ENCODE measurements at places on chromosomes 16 and 17.
A peak's percentile ranks its signal among the peaks of the same experiment; 100 is the strongest.

DNA sequence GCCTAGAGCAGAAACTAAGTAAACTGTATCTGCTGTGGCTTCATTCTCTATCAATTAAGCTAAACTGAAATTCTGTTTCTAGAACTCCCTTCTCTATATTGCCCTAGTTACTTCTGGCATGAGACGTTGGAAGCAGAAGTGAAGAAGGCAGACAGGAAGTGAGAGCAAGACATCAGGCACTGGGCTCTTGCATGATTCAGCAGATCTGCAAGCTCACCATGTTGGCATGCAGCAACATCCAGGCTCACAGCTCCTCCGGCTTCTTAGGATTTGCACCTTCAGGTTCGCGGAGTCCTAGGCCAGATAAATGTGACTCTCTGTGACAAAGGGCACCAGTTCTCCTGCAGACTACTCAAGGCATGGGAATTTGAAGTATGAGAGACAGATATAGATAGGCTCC, 148.3 kb downstream of the CDH8 start:
- peak; percentile 41 for DNase-seq

- peak; percentile 81 for DNase-seq
Measured at GRCh38 chr16:57000271-57001025, 11.1 kb downstream of the NLRC5 start.

GRCh38 chr16:59635674-59636073, 901.6 kb upstream of the GOT2 start:
- peak; percentile 85 for DNase-seq

GRCh38 chr17:51298508-51299371, 38.4 kb downstream of the UTP18 start:
- DNase-seq = no peak

- no peak for DNase-seq
Measured at GRCh38 chr17:64531955-64532371, 25.2 kb downstream of the CEP95 start.

DNA sequence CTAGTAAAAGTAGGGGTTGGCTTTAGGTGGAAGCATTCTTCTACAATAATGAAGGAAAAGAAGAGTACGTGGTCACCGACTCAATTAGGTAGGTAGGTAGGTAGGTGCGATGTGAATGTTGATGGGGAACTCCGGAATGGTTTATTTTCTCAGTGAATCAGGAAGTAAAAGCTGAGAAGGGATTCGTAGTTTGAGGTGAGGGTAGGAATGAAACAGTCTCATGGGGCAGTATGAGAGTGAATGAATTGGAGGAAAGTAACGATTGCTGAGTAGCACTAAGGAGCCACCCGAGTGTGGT, 13.9 kb downstream of the PER1 start:
- no peak for DNase-seq

DNA sequence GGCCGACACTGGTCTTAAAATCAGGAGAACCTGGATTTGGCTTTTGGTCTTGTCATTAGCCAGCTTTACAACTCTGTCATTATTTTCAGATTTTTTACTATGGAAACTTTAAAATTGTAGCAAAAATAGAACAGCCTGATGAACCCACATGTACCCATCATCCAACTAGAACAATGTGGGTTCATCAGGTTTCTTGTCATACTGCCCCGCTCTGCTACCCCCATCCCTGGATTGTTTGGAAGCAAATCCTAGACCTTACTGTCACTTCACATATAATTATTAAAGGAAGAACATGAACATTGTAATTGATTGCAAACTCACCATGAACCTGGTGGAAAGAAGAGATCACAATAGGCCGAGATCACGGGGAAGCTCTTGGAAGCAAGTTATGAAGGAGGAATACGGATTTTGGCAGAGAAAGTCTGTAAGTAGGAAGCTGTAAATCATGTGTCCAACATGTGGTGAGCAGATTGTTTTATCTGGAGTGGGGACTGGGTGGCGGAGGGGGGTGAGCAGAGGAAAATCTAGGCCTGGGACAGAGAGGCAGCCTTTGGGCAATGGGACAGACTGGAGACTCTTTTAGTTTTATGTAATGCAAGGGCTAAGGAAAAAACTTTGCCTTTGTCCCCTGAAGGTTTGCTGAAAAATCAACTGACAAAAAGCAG, 67.0 kb downstream of the PITPNC1 start:
- DNase-seq = no peak

DNA sequence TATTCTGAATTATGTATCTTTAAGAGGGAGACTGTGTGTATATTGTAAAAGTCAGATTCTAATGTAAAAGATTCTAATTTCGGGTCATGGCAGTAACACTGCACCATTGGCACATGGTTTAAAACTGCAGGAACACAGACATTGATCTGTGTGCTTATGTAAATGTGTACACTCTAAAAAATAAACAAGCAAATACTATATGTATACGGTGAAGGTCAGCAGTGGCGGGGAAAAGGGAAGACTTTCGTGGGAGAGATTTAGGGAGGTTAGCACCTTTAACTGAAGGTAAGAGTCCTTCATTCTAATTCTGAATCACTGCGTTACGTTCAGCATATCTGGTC, 157.8 kb upstream of the FAM20A start:
- no peak for DNase-seq

- no peak for DNase-seq
Measured at GRCh38 chr16:24838554-24839266, 7.1 kb upstream of the SLC5A11 start.

- DNase-seq = no peak
Measured at GRCh38 chr16:88988980-88989811, 12.2 kb upstream of the CBFA2T3 start.

DNA sequence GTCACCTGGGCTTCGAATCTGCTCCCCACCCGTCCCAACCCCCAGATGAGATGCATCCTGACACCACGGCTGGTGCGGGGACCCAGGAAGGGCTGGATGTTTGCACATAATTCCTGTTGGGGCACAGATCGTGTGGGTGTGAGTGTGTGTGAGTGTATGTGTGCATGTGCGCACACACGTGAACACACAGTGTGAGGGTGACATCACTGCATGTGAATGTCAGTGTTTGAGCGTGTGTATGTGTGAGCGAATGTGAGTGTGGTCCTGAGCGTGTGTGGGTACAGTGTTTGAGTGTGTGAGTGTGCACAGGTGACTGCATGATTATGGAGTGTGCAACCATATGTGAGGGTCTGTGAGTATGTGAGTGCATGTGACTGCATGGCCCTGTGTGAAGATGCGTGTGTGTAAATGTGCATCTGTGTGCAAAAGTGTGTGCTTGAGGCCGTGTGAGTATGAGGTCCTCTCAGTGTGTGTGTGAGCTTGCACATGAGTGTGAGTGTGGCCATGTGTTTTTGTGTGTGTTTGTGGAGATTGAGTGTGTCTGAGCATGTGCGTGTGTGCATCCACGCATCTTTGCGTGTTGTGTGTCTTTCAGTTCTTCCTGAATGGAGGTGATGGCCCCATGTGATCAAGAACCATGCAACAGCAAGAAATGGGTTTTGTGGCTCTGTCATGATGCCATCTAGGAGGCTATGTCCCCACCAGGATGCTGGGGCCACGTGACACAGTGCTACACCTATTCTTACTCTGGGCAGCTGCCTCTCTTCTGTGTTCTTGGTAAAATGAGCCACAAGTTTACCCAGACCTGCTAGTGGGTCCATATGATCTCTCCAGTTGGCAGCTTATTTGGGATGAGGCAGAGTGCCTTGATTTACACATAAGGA, 70.5 kb upstream of the GCSH start:
- DNase-seq = no peak

DNA sequence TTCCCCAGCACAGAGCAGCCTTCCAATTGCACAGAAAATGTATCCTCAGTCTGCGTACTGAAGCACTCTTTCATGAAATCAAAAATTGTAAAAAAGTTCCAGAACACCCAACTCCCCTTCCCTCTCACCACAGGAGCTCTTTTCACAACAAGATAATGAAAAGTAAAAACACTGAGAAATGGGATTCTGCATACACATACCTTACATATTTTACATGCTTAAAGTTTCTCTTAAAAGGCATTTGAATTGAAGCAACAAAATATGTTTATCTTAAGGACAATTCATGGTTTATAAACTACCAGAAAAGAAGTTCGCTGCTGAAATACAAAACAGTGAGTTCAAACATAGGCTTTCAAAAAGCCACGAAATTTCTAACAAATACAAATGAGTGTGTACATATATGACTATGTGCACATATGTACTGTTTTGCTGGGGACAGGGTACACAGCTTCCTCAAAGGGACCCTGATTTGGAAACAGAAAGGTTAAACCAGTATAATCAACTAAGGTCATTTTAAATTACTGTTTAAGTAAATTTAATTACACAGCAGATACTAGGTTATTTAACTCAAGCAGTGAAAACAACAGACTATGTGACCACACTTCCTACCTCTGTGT, 33.8 kb downstream of the COG1 start:
- DNase-seq = no peak

- no peak for DNase-seq
Measured at GRCh38 chr17:64694207-64694606, 32.1 kb upstream of the SMURF2 start.

DNA sequence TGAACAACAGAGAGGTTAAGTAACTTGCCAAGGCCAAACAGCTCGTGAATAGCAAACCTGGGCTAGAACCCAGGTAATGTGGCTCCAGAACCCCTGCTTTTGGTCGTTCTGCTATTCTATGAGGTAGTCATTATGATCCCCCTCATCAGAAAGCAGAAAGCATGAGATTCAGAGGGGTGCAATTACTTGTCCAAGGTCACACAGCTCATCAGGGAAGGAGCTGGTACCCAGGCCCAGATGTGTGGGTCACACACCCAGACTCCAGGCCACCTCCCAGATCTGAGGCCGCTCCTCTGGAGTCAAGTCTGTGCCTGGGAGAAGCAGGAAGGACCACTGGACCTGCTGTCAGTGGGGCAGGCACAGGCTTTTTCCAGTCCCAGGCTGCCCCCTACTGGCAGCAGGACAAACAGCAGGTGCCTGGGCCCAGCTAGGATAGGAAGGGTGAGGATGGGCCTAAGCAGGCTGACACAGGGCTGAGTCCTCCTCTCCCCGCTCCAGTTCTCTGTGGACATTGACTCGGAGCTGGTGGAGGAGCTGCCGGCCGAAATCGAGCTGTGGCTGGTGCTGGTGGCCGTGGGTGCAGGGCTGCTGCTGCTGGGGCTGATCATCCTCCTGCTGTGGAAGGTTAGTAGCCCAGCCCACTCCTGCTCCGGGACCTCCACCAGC, 7.8 kb upstream of the PDK2 start:
- no peak for DNase-seq

DNA sequence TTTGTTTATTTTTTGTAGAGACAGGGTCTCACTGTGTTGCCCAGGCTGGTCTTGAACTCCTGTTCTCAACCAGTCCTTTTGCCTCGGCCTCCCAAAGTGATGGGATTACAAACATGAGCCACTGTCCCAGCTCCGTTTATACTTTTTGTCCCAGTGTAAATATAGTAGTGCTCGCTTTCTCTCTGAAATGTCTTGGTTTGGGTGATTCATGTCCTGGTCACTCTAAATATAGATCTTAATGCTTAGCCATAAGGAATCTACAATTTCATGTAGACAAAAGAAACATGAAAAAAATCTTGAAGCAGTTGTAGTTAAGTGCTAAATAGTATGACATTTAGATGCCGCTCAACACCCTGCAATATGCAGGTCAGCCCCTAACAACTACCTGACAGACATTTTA, 126.9 kb downstream of the KATNIP start:
- no peak for DNase-seq

GRCh38 chr17:1608676-1609075, 20.0 kb downstream of the SLC43A2 start:
- no peak for DNase-seq

DNA sequence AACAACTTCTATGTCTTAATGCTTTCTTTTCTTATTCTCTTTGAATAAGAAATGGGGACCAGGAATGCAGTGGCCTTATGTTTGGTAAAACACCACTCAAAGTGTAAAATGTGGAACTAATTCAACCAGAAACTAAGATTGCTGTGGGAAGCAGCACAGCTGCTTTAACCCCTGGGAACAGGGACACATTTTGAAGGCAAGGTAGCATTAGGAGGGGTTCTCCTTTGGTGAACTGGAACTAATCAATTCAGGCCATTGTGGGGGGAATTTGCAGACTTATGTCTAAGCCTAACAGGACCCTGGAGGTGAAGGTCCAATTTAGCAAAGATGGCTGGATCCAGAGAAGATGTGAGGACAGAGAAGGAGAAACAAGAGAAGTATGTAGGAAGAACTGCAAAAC, 256.1 kb downstream of the ZFHX3 start:
- no peak for DNase-seq

DNA sequence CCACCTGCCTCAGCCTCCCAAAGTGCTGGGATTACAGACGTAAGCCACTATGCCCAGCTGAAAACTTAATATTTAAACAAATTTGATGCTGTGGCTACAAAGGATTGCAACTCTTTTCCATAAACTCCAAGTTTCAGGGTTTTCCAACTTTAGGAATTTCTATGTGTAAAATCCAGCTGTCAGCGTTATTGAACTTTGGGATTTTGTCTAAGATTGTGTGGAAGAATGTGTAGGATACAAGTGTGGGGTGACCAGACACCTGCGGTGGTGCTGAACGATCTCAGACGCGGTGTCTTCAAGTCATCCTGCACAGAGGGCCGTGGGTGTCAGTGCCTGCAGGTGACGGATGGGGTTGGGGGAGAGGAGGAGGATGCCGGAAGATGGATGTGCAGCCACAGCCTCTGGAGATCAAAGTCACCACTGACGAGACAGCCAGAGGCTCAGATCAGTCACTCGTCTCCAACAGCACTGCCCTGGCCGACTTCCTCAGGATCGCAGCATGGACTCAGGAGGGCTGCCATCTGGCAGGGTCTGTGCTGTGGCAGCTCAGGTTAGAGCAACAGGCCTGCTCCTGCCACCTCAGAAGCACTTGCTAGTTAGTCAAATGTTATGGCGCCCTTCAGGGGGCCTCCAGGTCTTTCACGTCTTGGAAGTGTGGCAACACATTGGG, 13.0 kb downstream of the ACSF3 start:
- DNase-seq = no peak
